ENCODE measurements at places on chromosomes 4 and X. TPM values are rescaled to one million over a fixed set of nuclear protein-coding genes. Genes with fewer than 3 reads are reported as not detected.

DNA sequence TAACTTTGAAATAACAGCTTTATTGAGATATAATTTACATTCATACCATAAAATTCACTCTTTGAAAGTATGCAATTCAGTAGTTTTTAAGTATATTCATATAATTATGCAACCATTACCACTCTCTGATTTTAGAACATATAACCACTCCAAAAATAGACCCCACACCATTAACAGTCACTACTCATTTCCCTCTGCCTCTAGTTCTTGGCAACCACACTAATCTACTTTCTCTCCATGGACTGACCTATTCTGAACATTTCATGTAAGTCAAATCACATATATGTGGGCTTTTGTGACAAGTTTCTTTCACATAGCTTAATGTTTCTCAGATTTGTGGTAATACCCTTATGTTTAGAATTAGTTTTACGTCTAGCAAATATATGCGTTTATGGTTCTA is 19.5 kb upstream of the GLRA3 start:
- no peak overlapping the region for H3K27ac ChIP-seq
- no peak overlapping the region for H3K4me3 ChIP-seq
- H3K4me1 ChIP-seq = no peaks in the 10 kb centered on the region
- no peak for DNase-seq
- no peaks in the 10 kb centered on the region for H3K36me3 ChIP-seq
- H3K27me3 ChIP-seq = no peaks in the 10 kb centered on the region

GRCh38 chr4:83748711-83749110 is 212.8 kb downstream of the GPAT3 start:
- H3K27ac ChIP-seq = no peak overlapping the region
- H3K4me3 ChIP-seq = no peak overlapping the region
- H3K4me1 ChIP-seq = no peaks in the 10 kb centered on the region
- H3K27me3 ChIP-seq = no peaks in the 10 kb centered on the region
- no peak for DNase-seq
- no peaks in the 10 kb centered on the region for H3K36me3 ChIP-seq

DNA sequence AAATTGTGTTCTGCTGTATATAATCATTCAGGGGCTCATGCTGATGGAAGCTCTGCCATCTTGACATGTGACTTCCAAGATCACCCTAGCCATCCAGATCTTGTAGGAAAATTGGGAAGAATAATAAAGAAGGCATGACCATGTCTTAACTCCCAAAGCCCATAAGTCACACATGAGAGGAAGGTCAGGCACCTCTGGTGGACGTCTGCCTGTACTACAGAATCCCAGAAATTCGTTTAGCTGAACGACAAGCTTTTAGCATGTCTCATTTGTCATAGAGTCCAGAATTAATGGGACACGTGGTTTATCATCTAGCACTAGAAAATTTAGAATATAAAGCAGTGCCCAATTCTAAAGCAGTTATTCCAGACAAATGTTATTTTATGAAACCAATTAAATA is 212.7 kb downstream of the CENPC start:
- no peak overlapping the region for H3K27ac ChIP-seq
- H3K27me3 ChIP-seq = no peaks in the 10 kb centered on the region
- DNase-seq = no peak
- no peak overlapping the region for H3K4me3 ChIP-seq
- H3K36me3 ChIP-seq = no peaks in the 10 kb centered on the region

- peaks cover 49% of the 10 kb centered on the region for H3K4me1 ChIP-seq
- H3K27me3 ChIP-seq = peaks cover 55% of the 10 kb centered on the region
- no peak overlapping the region for H3K27ac ChIP-seq
- no peaks in the 10 kb centered on the region for H3K36me3 ChIP-seq
- no peak overlapping the region for H3K4me3 ChIP-seq
Measured at GRCh38 chr4:1579001-1579900, 104.9 kb downstream of the FAM53A start.

GRCh38 chr4:35771571-35771970 is 472.7 kb downstream of the ARAP2 start:
- no peaks in the 10 kb centered on the region for H3K27me3 ChIP-seq
- H3K4me1 ChIP-seq = no peaks in the 10 kb centered on the region
- DNase-seq = no peak
- no peaks in the 10 kb centered on the region for H3K36me3 ChIP-seq
- H3K27ac ChIP-seq = no peak overlapping the region
- H3K4me3 ChIP-seq = no peak overlapping the region

RTL9 gene
- 0.99 TPM for total RNA-seq

LYAR gene
- 7.4 TPM for total RNA-seq

FOXO4 gene
- total RNA-seq = 10.3 TPM

SSX4 gene
- total RNA-seq = not detected
